ENCODE measurements at places on chromosomes 5 and 9. TPM values are rescaled to one million over a fixed set of nuclear protein-coding genes. Genes with fewer than 3 reads are reported as not detected.

Gene STOM
- 14.1 TPM for polyA plus RNA-seq

Gene ARSI
- not detected for polyA plus RNA-seq

Gene CCDC183
- not detected for polyA plus RNA-seq

Gene SLC34A1
- polyA plus RNA-seq, result not detected

Gene CATSPER3
- not detected for polyA plus RNA-seq

Gene DMXL1
- 60.1 TPM for polyA plus RNA-seq

Gene INSL6
- 2.3 TPM for polyA plus RNA-seq

Gene AQP7
- polyA plus RNA-seq, result not detected

Gene FST
- not detected for polyA plus RNA-seq

Gene SPEF2
- polyA plus RNA-seq, result 33.6 TPM

Gene MRPS27
- 27.4 TPM for polyA plus RNA-seq

Gene SPATA24
- 0.81 TPM for polyA plus RNA-seq

Gene EGFLAM
- not detected for polyA plus RNA-seq

Gene C9orf50
- not detected for polyA plus RNA-seq

Gene SOHLH1
- polyA plus RNA-seq, result 1.4 TPM

Gene NUDT2
- 67.5 TPM for polyA plus RNA-seq

Gene PGM5
- polyA plus RNA-seq, result 0.39 TPM

Gene TEX48
- polyA plus RNA-seq, result not detected

Measured in Purkinje cell (primary cell).